AG10803 (cell line): ENCODE measurements at places on chromosomes 5 and 9.

DNA sequence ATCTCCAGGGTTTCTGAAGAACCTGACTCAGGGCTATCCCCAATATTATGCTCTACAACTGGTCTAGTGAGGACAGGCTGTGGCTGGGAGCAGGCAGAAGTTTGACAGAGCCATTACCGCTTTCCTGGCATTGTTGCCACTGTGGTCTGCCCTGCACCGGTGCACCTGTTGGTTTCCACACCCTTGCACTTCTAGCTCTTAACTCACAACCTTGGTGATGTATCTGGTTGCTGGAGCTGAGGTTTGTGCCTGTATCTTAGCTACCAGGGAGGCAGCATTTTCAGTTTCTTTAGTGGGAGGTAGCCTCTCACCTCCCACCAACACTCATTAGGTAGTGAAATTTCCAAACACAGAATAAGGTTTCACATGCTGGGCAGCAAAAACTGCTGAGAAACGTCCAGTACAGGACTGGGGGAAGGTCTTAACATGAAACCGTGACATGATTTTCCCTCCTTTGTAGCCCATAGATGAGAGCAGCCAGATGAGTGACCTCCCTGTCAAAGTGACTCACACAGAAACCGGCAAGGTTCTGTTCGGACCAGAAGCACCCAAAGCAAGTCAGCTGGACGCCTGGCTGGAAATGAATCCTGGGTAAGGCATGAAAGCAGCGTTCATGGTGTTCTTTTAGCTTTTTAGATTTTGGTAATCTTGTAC is 57.7 kb downstream of the SMARCA2 start:
- DNase-seq, result no peak

DNA sequence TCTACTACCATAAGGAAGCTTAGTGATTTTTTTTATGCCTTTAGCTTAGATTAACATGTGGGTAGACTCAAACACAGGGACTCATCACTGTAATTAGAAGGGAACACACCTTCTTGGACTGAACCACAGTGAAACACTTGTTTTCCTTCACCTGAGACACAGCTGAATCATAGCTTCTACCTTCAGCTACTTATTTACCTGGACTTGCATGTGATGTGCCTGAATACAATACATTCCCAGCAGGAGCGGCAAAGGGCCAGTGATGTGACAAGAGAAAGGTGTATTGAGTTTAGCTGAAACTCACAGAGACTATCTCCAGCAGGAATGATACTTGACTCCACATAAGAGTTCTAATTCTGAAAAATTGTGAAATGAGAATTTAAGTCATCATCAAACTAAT is 37.8 kb downstream of the GRAMD2B start:
- DNase-seq, result no peak

- DNase-seq, result no peak
Measured at GRCh38 chr9:38229504-38230155, 160.6 kb upstream of the SHB start.

GRCh38 chr5:59704936-59705335 is 188.6 kb downstream of the PDE4D start:
- no peak for DNase-seq

DNA sequence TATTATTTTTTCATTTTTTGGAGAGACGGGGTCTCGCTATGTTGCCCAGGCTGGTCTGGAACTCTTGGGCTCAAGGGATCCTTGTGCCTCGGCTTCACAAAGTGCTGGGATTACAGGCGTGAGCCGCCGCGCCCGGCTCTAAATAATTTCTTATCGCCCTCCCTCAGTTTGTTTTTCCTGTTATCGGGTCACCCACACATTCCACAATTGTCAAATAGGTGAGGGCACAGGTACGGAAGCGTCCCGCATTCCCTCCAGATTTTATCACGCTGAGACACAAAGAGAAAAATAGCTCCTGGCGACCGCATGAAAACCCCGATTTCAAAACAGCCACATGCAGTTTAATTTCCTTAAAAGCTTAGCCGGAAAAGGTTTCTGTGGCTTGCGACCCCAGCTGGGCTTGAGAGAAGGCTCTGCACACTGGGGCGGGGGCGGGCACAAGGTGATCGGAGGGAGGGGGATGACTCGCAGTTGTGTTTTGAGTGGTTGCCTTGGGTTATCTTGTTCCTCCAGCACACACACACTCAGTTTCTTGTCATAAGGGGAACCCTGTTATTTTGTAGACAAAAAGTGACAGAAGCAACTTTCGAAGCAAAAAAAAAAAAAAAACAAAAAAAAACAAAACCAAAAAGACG is 717 bp upstream of the IQGAP2 start:
- no peak for DNase-seq

GRCh38 chr5:147051193-147051592 is 172.6 kb upstream of the PPP2R2B start:
- no peak for DNase-seq

DNA sequence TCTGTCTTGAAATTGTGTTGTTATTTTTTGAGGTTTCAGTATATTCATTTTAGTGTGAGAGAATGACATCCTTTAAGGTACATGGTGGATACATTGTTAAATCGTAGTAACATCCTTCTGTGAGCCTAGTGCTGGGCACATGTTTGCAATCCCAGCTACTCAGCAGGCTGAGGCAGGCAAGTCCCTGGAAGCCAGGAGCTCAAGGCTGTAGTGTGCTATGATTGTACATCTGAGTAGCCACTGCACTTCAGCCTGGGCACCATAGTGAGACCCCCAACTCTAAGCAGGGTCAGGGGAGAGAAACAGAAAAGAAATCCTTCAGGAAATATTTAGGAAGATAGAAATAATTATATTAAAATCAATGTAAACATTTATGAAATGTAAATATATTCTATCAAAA is 62.3 kb downstream of the ZCCHC7 start:
- DNase-seq, result no peak

DNA sequence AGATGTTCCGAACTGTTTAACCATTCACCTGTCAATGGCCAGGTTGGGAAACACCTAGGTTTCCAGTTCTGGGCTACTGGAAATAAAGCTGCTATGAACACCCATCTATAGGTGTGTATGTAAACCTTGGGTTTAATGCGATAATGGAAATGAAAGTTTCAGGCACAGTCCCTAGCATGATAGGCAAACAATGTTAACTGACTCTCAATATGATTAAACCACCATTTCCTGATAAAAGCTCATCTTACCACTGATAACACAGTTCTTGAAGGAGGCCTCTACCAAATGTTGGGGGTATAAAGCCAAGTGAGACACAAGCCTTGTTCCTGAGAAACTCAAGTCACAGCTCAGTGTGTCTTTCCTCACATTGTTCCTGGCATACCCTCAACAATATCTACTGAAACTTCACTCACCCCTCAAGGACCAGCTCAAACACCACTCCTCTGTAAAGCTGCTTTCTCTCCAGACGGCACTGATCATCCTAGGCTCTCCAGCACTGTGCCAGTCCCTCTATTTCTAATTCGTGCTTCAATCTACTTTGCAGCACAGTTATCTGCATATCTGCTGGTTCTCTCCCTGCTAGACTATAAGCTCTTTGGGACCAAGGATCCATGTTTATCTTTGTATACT is 15.8 kb downstream of the RAB14 start:
- no peak for DNase-seq

GRCh38 chr5:144794922-144795321 is 624.2 kb downstream of the KCTD16 start:
- peak; percentile 3 for DNase-seq

GRCh38 chr5:82885627-82886389 is 191.4 kb downstream of the TMEM167A start:
- no peak for DNase-seq

DNA sequence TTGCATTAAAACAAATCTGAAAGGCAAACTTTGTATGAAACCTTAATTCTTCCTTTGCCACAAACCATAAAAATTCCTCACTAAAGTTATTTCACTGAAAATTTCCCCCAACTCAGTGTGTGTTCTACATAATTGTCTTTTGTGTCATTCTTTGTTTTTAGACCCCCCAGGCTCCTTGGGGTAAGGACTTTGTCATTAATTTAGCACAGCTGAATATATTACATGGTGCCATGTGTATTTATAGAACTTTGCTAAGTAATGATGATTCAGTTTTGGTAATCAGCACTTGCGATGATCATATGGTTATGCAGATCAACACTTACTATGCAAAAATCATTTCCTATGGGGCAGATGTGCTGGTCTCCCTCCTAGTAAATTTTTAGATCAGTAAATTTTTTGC is 712.1 kb upstream of the MEF2C start:
- peak; percentile 38 for DNase-seq

- no peak for DNase-seq
Measured at GRCh38 chr9:97563458-97564135, 62.1 kb downstream of the TMOD1 start.

DNA sequence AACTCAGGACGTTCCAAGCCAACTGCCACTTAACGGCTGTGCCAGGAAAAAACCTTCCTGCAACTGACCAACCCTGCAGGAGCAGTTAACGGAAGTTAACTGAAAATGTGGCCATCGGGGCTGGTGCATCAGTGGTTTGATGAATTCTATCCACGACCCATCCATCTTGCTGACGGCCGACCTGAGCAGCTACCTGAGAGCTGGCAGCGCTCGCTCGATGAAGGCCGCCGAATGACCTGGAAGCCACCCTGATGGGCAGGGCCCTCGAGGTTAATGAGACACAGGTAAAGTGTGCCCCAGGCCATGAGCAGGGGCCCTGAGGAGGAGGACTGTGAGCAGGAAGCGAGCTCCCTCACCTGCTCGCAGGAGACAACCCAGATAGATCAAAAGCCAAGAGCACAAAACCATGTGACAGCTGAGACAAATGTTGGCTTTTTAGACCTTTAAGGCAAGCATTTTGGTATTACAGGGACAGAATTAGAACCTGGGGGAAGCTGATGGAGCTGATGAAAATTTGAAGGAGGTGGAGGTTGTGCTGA is 35.3 kb upstream of the FLT4 start:
- no peak for DNase-seq

DNA sequence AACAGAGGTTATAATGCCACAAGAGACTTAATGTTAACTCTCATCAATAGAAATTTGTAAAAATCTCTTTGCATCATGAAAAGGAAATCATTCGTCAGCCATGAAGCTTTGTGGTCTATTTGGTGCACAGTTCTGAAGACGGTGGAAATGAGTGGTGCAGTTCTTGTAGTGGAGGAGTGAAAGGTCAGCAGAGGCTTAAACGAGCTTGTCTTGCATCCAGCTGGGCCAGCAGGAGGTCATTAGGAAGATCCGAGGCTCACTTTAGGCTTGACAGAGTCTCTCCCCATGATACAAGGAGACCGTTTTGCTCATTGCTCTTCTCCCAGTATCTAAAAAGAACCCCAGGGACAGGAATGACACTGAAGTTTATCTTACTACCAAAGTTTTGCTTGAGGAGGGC is 440.8 kb downstream of the BNC2 start:
- DNase-seq, result no peak

DNA sequence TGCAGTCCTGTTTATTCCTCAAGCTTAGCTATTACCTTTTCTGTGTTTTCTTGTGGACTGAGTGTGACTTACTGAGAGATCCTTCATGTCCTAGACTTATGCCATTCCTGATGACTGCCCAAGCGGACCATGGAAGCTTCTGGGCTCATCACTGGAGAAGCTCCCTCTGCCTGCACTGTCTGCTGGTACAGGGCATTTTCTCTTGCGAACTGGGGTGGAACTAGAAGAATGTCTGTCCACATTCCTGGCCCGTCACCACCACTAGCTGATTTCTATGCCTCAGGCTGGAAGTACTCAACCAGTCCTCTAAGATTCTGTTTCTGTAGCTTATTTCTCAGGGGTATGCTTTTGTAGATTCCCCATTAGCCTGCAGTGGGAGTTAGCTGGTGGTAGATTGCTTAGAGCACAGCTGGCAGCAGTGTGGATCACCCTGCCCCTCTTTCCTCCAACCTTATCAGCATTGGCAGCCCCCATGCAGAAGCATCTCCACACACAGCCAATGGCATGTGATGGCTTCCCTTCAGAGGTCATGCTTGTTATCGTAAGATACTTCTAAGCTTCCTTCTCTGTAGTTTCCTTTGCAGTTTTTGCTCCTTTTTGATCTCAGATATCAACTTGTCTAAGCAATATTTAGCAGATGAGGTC is 12.4 kb downstream of the SLC36A1 start:
- peak; percentile 61 for DNase-seq

DNA sequence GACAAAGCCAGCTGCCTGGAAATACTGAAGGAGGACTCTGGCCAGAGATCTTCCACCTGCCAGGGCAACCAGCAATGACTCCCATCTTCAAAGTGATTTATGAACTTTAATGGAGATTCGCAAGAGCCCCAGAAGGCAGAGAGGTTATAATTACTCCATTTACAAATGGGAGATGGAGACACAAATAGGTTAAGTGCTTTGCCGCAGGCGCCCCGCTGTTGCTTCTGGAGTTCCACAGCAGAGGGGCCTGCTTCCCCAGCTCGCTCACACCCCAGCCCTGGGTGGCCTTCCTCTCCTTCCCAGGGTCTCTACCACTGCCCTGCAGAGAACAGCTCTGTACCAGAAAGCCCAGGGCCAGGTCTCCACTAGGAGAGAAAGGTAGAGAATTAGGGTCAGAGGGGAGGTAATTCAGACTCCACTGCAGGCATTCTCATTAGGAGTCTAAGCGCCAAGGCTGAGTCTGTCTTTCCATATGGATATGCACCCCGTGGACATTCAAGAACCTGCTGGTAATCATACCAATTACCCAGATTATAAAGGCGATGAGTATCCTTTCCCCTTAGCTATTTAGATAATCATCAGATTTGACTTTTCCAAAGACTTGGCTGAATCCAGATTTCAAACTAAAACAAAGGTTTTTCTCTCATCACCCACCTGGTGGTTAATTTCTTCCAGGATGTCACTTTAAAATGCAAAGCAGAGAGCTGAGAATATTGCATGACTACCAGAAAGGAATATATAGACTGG is 157.6 kb upstream of the TUT7 start:
- no peak for DNase-seq

DNA sequence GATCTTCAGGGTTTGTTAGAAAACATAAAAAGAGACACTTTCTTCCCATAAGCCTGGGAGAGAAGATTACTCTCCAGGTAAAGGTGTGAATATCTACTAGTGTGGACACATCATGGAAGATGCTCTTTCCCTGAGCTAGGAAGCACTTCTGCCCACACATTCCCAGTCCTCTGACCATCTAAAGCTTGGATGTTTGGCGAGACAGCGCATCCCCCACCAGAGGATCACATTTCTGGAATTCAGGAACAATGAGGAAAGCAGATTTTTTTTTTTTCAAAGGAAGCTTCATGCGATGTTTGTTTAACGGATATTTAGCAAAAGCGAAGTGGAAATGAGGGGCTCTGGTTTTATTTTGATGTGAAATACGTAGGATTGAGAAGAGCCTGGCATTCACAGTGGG is 6.2 kb downstream of the SVEP1 start:
- no peak for DNase-seq

- DNase-seq, result peak; percentile 20
Measured at GRCh38 chr9:16131264-16131663, 578.4 kb downstream of the CCDC171 start.
